Fibroblast of lung (primary cell): ENCODE measurements at places on chromosomes 7 and 10. TPM values are rescaled to one million over a fixed set of nuclear protein-coding genes. Genes with fewer than 3 reads are reported as not detected.
A peak's percentile ranks its signal among the peaks of the same experiment; 100 is the strongest.

The SFTPA1 gene
- not detected in 2 replicates for total RNA-seq

- DNase-seq = peak; percentile 62
These were observed 9.7 kb upstream of the ADAMTS14 start for GRCh38 chr10:70662362-70663220.

- no peak for DNase-seq
These were observed 30.9 kb downstream of the AGR3 start for GRCh38 chr7:16850614-16851466.

DNA sequence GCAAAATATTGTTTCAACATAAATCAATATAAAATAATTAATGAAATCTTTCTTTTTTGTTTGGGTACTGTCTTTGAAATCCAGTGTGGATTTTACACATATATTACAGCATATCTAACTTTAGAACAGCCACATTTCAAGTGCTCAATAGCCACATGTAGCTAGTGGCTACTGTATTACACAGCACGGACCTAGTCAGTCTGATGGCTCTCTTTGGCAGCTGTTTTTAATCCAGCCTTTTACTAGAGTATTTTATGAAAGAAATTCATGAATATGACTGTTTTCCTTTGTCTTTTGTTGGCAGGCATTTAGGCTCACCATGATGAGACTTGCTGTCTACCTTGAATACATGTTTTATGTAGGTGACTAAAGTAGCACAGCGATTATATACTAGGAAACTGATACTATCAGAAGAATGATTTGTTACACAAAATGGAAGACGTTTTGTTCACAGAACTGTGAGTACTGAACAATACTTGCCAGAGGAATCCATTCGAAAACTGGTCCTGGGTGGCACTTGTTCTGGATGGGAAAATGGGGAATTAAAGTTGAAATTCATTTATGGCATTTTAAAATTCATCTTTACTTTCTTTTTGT is 386.7 kb downstream of the PHTF2 start:
- DNase-seq = no peak

- no peak for DNase-seq
These were observed 103.0 kb downstream of the ITIH5 start for GRCh38 chr10:7563770-7564169.

The JAZF1 gene
- 4.6 and 9.1 TPM in 2 replicates for total RNA-seq

- DNase-seq = peak; percentile 76
These were observed 60.7 kb upstream of the ZNF746 start for GRCh38 chr7:149558149-149558861.

The TMEM248 gene
- 59.6 and 65.7 TPM in 2 replicates for total RNA-seq

DNA sequence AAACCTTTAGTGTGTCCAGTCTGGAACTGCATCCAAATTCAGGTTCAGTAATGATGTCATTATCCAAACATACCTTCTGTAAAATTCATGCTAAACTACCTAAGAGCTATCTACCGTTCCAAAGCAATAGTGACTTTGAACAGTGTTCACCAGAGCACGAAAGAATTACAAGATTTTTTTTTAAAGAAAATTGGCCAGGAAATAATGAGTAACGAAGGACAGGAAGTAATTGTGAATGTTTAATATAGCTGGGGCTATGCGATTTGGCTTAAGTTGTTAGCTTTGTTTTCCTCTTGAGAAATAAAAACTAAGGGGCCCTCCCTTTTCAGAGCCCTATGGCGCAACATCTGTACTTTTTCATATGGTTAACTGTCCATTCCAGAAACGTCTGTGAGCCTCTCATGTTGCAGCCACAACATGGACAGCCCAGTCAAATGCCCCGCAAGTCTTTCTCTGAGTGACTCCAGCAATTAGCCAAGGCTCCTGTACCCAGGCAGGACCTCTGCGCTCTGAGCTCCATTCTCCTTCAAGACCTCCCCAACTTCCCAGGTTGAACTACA is 694 bp upstream of the FAS start:
- DNase-seq = peak; percentile 73

DNA sequence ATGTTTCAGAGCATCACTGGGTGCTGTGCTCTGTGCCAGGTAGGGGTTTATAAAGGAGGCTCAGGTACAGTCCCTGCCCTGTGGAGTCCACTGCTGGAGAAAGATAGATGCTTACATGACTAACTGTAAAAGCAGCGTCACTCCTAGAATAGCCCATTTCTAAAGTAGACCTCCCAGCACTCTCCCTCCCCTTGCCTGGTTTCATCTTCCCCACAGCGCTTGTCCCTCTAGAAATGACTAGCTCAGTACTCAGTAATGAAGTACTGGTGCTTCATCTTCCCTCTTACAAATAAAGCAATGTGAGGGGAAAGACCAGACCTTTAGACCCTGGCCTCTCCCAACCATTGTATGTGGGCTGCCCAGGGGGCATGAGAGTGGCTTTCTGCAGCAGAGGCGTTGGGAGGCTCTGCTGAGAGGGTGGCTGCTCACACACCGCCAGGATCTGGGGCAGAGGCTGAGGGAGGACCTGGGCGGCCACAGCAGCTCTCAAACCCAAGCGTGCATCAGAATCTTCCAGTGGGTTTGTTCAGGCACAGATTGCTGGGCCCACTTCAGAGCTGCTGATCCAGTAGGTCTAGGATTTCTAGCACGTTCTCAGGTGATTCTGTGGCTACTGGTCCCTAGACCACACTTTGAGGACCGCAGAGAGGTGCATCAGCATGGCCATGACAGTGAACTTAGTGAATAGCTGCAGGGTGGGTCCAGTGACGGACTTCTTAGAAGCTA is 110.3 kb upstream of the ANLN start:
- peak; percentile 38 for DNase-seq

GRCh38 chr10:33306701-33307519 is 27.6 kb downstream of the NRP1 start:
- peak; percentile 89 for DNase-seq

The PODXL gene
- 0.17 and 0.26 TPM in 2 replicates for total RNA-seq

The BPGM gene
- 19.0 and 25.8 TPM in 2 replicates for total RNA-seq

- DNase-seq = peak; percentile 36
These were observed 26.3 kb upstream of the WDFY4 start for GRCh38 chr10:48658243-48658974.

The GNGT1 gene
- total RNA-seq = not detected in 2 replicates

- no peak for DNase-seq
These were observed 134.1 kb downstream of the TEX36 start for GRCh38 chr10:125548878-125549277.

The BMPER gene
- total RNA-seq = 12.2 and 28.2 TPM in 2 replicates
